CD8-positive, alpha-beta memory T cell (primary cell): ENCODE measurements at places on chromosomes 11 and 22. TPM values are rescaled to one million over a fixed set of nuclear protein-coding genes. Genes with fewer than 3 reads are reported as not detected.
A peak's percentile ranks its signal among the peaks of the same experiment; 100 is the strongest.

Gene RASGRP2
- total RNA-seq, result 33.5 TPM

Gene MS4A15
- not detected for total RNA-seq

Gene KRTAP5-7
- not detected for total RNA-seq

Gene PANX3
- total RNA-seq, result not detected

Gene KRTAP5-10
- total RNA-seq, result not detected

Gene CDC45
- total RNA-seq, result 101 TPM

Gene ROBO4
- total RNA-seq, result not detected

Gene P2RY6
- 0.24 TPM for total RNA-seq

Gene OR4C16
- not detected for total RNA-seq

Gene TCN2
- 0.11 TPM for total RNA-seq

Gene PTGDR2
- 0.42 TPM for total RNA-seq

Gene OR51I1
- total RNA-seq, result not detected

Gene CHADL
- total RNA-seq, result 0.16 TPM

Gene OR52L1
- not detected for total RNA-seq

Gene OR52I1
- not detected for total RNA-seq

Gene SUSD2
- total RNA-seq, result 0.48 TPM

DNA sequence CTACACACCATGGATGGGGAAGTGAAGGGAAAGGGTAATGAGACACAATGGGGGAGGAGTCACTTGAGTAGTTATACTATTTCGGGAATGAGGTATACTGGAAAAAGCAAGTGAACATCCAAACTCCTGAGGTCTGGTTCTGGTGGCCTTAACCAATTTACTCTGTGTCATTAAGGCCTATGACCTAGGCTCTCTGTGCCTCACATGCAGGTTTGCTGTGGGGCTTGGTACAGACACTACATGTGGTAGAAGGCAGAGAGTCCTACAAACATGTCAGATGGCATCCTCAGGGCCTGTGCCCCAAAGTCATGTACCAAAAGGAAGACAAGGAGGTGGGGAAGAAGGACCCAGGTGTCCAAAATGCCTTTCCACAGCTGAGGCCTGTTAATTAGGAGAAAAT, 98.9 kb downstream of the TRIM29 start:
- H3K4me1 ChIP-seq, result no peaks in the 10 kb centered on the region
- H3K27me3 ChIP-seq, result peaks cover 4% of the 10 kb centered on the region
- H3K36me3 ChIP-seq, result no peaks in the 10 kb centered on the region
- no peak overlapping the region for H3K4me3 ChIP-seq

DNA sequence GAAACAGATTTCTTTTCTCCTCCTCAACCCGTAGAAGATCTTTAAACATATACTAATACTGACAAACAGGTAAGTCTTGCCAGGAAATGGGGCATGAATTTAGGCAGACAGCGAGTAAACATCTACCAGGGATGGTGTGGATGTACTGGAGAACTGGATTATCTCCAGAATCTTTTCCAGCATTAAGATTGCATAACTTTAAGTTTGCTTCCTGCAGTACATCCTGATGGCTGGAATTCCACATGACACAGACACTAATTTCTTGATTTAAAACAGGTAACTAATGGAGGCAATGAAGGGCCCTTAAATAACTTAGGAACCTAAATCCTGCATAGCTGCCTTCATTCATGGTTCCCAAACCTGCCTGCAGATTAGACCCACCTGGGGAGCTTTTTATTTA, 40.7 kb downstream of the JHY start:
- H3K36me3 ChIP-seq, result no peaks in the 10 kb centered on the region
- no peaks in the 10 kb centered on the region for H3K27me3 ChIP-seq
- DNase-seq, result no peak
- H3K27ac ChIP-seq, result no peak overlapping the region
- no peak overlapping the region for H3K4me3 ChIP-seq

DNA sequence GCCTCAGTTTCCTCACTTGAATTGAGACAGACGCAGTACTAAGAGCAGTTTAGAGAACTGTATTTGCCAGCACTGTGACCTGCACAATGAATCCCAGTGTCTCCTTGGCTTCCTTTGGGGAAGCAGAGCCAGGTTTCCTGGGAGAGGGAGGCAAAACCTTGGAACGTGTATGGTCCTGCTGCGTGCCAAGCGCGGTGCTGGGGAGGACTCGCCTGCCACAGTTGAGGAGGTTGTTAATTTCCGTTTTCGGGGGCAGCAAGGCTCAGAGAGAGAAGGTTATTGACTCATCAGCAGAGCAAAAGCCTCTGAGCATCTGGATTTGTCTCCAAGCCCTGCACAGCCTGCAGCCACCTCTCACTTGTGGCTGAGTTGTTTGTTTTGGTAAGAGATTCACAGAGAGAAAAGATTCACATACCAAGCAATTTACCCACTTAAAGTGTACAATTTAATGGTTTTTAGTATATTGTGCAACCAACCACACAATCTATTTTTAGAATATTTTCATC, 10.8 kb downstream of the SYT12 start:
- no peak overlapping the region for H3K27ac ChIP-seq
- no peaks in the 10 kb centered on the region for H3K4me1 ChIP-seq
- H3K36me3 ChIP-seq, result no peaks in the 10 kb centered on the region
- no peaks in the 10 kb centered on the region for H3K27me3 ChIP-seq
- no peak for DNase-seq

GRCh38 chr11:66962801-66963200, 4.6 kb upstream of the PC start:
- H3K27me3 ChIP-seq, result no peaks in the 10 kb centered on the region
- no peak overlapping the region for H3K4me3 ChIP-seq
- H3K36me3 ChIP-seq, result no peaks in the 10 kb centered on the region
- H3K4me1 ChIP-seq, result peaks cover 9% of the 10 kb centered on the region
- no peak overlapping the region for H3K27ac ChIP-seq

- H3K27me3 ChIP-seq, result no peaks in the 10 kb centered on the region
- no peak for DNase-seq
- H3K4me3 ChIP-seq, result no peak overlapping the region
- H3K4me1 ChIP-seq, result no peaks in the 10 kb centered on the region
Observed at GRCh38 chr11:130671801-130672700, 223.6 kb downstream of the ADAMTS15 start.

GRCh38 chr11:64067230-64067993, 31.7 kb downstream of the FLRT1 start:
- peak; percentile 24 for DNase-seq
- H3K27me3 ChIP-seq, result no peaks in the 10 kb centered on the region
- H3K27ac ChIP-seq, result no peak overlapping the region
- no peaks in the 10 kb centered on the region for H3K4me1 ChIP-seq

DNA sequence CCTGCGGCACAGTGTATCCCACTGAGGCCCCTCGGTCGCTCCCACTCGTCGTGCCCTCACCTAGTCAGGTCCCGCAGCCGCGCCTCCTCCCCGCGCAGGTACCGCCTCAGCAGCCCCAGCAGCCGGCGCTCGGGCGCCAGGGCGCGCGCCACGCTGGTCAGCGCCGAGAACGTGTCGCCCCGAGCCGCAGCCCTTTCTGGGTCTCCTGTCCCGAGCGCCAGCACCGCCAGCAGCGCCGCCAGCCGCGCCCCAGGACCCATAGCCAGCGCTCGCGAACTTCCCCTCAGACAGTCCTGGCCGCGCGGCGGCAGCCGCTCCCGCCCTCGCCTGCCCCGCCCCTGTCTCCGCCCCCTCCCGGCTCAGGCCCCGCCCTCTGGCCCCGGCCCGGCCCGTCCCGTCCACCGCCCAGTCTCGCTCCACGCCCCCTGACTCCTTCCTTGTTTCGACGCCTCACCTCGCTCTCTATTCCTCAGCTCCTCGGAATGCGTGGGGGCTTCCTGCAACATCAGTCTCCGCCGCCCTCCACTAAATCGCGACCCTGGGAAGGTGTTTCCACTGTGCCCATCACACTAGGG, at the start of gene P4HA3:
Gene P4HA3 (minus strand): TSS at position 289 of the 575 bp plus-strand sequence. CDS start 29 bp downstream, at position 260.
- H3K36me3 ChIP-seq, result no peaks in the 10 kb centered on the region
- peaks cover 6% of the 10 kb centered on the region for H3K4me1 ChIP-seq
- peak within 1 kb of the TSS; percentile 23 for H3K4me3 ChIP-seq
- H3K27me3 ChIP-seq, result peaks cover 17% of the 10 kb centered on the region
- H3K27ac ChIP-seq, result no peak within 1 kb of the TSS

- H3K27ac ChIP-seq, result no peak overlapping the region
- H3K27me3 ChIP-seq, result no peaks in the 10 kb centered on the region
- H3K36me3 ChIP-seq, result no peaks in the 10 kb centered on the region
Observed at GRCh38 chr22:28435982-28436381, 243.7 kb downstream of the TTC28 start.

DNA sequence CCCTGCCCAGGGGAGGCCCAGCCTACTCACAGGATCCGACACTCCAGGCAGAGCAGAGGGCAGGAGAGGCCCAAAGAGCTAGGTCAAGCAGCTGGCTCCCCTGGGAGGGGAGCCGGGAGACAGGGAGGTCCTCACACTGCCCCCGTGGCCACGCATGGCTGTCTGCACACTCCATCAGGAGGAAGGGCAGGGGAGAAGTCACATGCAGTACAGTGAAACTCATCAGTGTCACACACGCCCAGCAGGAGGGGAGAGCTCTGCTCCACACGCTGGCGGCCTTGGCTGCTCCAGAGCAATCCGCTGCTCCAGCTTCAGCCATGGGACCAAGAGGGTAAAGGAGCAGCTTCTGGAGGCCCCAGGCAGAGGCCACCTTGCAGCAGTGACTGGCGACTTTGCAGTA, 14.3 kb downstream of the TCIRG1 start:
- no peak overlapping the region for H3K4me3 ChIP-seq
- no peak for DNase-seq
- H3K27ac ChIP-seq, result no peak overlapping the region
- no peaks in the 10 kb centered on the region for H3K27me3 ChIP-seq
- peaks cover 4% of the 10 kb centered on the region for H3K36me3 ChIP-seq
- H3K4me1 ChIP-seq, result no peaks in the 10 kb centered on the region

- H3K4me3 ChIP-seq, result no peak overlapping the region
- H3K27me3 ChIP-seq, result no peaks in the 10 kb centered on the region
- peaks cover 31% of the 10 kb centered on the region for H3K4me1 ChIP-seq
- H3K27ac ChIP-seq, result no peak overlapping the region
- H3K36me3 ChIP-seq, result no peaks in the 10 kb centered on the region
- DNase-seq, result no peak
Observed at GRCh38 chr22:49973018-49973961, 12.7 kb downstream of the PIM3 start.

DNA sequence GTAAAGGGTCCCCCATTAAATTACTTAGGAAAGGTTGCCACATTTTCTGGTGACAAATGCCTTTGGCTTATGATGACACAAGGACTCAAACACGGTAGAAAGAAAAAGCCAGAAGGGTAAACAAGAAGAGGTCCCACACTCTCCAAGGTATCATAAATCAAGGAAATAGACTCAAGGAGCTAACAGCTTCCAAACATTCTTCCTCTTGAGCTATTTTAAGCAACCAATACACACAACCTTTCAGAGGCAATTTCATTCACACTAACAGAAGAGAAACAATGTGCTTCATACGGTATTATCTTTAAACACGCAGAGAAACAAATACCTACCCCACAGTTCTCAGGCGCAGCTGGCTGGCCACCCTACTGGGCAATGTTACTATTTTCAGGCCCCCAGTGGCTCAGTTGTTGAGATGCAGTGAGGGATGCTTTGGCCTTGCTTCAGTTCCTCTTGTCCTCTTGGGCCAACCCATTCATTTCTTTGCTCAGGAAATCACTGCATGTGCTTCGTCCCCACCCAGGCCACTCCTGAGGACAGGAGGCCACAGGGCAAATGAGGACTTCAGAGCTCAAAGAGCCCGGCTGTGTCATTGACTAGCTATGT, 15.8 kb downstream of the ABTB2 start:
- H3K4me3 ChIP-seq, result no peak overlapping the region
- no peaks in the 10 kb centered on the region for H3K36me3 ChIP-seq
- peaks cover 5% of the 10 kb centered on the region for H3K27me3 ChIP-seq
- DNase-seq, result no peak

- no peak overlapping the region for H3K27ac ChIP-seq
- peaks cover 4% of the 10 kb centered on the region for H3K4me1 ChIP-seq
- H3K27me3 ChIP-seq, result peaks cover 22% of the 10 kb centered on the region
- H3K4me3 ChIP-seq, result peak overlapping the region; percentile 47
- H3K36me3 ChIP-seq, result no peaks in the 10 kb centered on the region
- DNase-seq, result peak; percentile 1
Observed at GRCh38 chr11:33828604-33829429, 54.5 kb upstream of the FBXO3 start.
